Hematopoietic multipotent progenitor cell treated with erythropoietin and hydrocortisone succinate and interleukin-3 and kit ligand, for 6 days (in vitro differentiated cells): ENCODE measurements at places on chromosomes 3 and 15.

- DNase-seq, result no peak
Measured at GRCh38 chr3:159250961-159251360, 449.1 kb downstream of the MFSD1 start.

DNA sequence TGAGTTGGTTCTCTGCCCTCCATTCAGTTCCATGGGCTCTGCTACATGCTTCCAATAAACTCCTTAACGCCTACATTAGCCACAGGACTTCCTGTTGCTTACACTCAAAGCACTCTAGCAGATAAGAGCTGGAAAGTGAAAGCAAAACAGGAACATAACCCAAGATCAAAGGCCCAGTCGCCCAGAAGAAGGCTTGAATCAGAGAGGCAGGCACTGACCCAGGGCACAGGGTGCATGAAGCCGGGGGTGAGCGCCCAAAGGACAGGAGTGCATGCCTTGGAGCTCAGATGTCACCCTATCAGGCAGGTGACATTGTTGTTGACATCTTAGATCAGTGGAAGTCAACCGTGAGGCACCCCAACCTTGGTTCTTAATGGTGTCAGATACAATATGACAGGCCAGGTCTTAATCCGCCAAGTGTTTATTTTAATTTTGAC lies 235.1 kb downstream of the UACA start:
- DNase-seq, result peak; percentile 88

GRCh38 chr15:78830514-78831228 lies 19.4 kb upstream of the ADAMTS7 start:
- DNase-seq, result peak; percentile 12

DNA sequence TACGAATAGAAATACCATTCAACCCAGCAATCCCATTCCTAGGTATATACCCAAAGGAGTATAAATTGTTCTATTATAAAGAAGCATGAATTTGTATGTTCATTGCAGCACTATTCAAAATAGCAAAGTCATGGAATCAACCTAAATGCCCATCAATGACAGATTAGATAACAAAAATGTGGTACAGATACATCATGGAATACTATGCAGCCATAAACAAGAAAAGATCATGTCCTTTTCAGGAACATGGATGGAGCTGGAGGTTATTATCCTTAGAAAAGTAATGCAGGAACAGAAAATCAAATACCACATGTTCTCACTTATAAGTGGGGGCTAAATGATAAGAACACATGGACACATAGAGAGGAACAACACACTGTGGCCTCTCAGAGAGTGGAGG lies 571.9 kb downstream of the RBMS3 start:
- no peak for DNase-seq

GRCh38 chr15:55990998-55991397 lies 2.4 kb downstream of the NEDD4 start:
- DNase-seq, result no peak

DNA sequence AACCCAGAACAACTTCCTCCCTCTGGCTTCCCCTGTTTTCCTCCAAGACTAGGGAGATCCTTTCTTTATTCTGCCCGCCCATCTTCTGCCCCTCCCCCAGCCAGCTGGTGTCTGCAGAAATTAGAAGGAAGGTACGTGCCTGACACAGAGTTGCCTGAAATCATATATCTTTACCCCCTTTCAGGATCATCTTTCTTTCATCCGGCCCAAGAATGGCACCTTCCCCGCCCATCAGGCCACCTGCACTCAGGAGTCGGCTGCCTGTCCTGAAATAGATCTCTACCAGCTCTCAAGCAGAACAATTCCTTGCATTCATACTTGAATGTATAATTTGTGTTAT lies 133.7 kb downstream of the VGLL4 start:
- DNase-seq, result no peak

GRCh38 chr3:142263112-142263511 lies 37.7 kb upstream of the GK5 start:
- peak; percentile 51 for DNase-seq

- no peak for DNase-seq
Measured at GRCh38 chr3:185978516-185978915, 40.7 kb upstream of the TRA2B start.

- no peak for DNase-seq
Measured at GRCh38 chr15:81751816-81752545, 293.8 kb downstream of the MEX3B start.

DNA sequence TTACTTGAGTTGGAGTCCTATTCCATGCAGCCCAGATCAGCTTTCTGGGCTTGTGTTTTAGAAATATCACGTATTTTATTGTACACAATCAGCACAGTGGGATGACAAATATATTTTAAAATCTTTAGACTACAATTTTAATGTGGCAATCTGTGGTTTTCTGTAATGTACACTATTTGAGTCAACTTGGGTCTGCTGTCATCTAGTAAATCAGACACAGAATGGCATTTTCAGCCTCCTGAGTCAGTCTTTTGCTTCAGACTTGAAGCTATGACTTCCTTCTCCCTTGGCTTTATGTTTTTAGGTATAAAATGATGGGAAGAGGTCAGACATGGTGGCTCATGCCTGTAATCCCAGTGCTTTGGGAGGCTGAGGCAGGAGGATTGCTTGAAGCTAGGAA lies 232.1 kb downstream of the NECTIN3 start:
- no peak for DNase-seq

DNA sequence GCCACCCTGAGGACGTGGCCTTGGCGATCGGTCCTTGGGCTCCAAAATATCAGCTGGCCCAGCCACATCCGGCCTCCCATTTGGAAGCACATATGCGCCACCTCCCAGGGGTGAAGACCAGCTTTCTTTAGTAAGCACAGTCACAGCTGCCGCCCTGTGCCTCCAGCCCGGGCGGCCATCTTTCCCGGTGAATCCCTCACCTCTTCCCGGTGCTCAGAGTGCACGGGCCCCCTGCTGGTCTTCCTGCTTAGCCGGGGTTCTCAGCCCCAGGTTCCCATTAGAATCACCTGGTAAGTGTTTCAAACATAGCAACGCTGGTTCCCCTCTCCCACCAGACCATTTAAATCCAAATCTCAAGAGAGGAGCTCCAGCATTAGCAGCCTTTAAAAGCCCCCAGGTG lies 232.2 kb downstream of the VPS13C start:
- no peak for DNase-seq

GRCh38 chr3:141085343-141086070 lies 34.4 kb downstream of the SPSB4 start:
- no peak for DNase-seq

DNA sequence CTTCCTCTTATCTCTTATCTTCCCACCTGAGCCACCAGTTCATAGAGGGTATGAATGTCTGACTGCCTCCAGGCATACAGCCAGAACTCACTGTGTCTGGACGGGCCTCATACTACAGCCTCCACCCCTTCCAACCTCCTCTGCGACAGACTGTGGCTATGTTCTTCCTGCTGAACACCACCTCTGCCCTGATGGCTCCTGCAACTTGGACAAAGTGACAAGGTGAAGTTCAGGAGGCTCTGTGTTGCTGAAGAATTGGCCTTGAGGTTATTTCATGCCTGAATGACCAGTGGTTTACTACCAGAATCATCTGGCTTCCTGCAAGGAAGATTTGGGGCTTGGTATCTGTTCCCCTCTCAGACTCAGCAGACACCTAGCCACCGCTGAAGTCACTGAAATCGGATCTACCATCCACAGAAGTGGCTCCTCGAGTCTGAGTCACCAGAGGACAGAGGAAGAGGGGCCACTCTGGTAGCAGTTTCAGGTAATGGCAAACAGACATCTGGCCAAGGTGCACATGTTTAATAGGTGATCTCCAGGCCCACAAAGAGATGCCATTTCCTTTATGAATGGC lies 14.2 kb upstream of the ULK3 start:
- peak; percentile 67 for DNase-seq

- DNase-seq, result no peak
Measured at GRCh38 chr3:77414881-77415280, 375.0 kb downstream of the ROBO2 start.
